ENCODE measurements at places on chromosomes 6 and 20.
A peak's percentile ranks its signal among the peaks of the same experiment; 100 is the strongest.

- DNase-seq = no peak
These were observed 207.3 kb downstream of the OTOR start for GRCh38 chr20:16955462-16955861.

DNA sequence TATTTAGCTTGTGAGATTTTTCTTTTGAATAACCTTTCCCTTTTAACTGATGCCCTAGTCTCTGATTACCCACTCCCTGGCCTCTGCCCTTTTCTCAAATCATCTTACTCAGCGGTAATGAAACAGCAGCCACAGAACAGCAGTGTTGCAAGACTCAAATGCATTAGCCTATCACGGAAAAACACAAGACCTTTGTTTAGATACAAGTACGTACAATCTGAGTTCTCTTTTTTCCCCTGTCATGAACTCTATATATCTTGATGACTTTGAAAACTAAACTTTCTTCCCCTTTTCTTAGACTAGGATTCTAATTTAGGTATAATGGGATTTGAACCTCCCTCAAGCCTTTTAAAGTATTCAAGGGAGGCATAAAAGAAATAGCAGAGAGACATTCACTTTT, 1034.9 kb downstream of the EYS start:
- DNase-seq = no peak

DNA sequence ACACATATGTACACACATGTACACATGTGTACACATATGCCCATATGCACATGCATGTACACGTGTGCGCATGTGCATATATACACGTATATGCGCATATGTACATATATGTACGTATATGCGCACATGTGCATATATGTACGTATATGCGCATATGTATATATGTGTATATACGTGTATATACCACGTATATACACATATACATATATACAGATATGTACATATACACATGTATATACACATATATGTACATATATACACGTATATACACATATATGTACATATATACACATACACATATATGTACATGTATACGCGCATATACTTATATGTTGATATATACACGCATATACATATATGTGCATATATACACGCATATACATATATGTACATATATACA, 8.9 kb upstream of the SNAP91 start:
- DNase-seq = no peak

DNA sequence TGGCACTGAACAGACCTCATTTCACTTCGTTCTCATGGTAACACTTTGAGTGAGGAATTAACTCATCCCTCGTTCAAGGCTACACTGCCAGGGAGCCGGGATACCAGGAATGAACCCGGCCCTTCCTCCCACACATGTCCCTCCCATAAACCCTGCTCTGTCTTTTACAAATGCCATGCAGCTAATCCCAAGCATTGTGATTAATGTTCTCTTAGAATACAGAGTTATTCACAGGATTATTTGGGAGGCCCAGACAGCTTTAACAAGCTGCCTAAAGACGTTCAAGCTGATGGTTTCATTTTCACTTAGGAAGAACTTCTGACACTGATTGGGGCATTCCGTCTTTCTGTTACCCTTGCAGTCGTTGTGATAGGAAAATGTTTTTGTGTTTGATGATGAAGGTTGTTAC, 42.5 kb upstream of the CD83 start:
- peak; percentile 8 for DNase-seq

DNA sequence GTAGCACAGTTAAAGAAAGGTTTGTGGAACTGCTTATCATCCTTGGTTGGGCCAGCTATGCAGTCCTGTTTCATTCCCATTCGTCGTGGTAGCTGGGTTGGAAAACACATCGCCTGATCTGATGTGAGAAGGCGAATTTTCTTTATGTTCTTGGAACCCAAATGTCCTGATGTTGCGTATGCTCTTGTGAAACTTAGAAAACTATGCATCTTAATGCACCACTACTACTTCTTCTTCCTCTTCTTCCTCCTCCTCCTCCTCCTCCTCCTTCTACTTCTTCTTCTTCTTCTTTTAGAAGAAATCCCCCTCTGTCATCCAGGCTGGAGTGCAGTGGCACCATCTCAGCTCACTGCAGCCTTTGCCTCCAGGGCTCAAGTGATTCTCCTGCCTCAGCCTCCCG, 381.6 kb downstream of the UTRN start:
- DNase-seq = no peak

- no peak for DNase-seq
These were observed 3.1 kb downstream of the MAP1LC3A start for GRCh38 chr20:34561661-34562060.

GRCh38 chr6:150119173-150119572, 23.7 kb upstream of the PPP1R14C start:
- no peak for DNase-seq

DNA sequence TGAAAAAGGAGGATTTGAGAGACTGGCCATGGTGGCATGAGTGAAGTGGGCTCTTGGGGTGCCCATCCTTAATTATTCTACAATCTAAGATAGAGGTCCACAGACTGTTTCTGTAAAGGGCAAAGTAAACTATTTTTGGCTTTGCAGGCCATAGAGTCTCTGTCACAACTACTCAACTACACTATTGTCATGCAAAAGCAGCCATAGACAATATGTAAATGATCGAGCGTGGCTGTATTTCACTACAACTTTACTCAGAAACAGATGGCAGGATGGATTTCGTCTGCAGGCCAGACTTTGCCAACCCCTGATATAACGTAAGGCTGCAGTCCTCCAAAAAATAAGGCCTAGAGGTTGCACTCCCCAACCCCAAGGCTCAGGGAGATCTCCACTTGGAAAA, 58.2 kb upstream of the NAA20 start:
- DNase-seq = no peak

DNA sequence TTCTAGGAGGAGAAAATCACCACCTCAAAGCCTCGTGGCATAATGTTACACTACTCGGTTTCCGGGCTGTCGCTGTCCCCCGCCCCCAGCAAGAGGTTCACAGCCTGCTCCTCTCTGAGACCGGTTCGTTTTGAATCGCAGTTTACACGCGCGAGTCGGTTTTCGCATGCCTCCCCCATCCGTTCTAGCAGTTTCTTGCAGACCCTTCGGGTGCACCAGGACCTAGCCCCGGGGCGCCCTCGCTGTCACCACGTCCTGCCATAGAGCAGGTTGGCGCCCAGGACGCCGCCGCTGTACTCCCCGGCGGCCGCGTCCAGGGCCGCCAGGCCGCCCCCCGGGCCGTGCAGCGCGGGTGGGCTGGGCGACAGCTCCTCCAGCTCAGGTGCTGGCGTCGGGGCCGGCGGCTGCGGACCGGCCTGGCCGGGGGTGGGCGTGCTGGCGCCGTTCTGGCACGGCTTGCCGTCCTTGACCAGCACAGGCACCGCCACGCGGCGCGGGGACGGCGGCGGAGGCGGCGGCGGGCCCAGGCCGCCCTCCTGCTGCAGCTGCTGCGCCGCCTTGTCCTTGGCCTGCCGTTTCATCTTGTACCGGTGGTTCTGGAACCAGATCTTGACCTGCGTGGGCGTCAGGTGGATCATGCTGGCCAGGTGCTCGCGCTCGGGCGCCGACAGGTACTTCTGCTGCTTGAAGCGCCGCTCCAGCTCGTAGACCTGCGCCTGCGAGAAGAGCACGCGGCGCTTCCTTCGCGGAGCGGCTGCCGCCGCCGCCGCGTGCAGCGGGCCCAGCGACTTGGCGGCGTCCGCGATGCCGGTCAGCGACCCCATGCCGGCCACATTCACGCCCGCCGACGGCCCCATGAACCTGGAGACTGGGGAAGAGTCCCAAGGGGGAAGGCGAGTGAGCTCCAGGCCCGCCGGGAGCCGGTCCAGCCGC, 1.4 kb downstream of the NKX2-4 start:
- DNase-seq = no peak

GRCh38 chr6:114108119-114109002, 137.4 kb upstream of the HDAC2 start:
- no peak for DNase-seq

- DNase-seq = no peak
These were observed 44.9 kb downstream of the MYT1 start for GRCh38 chr20:64209148-64209547.

DNA sequence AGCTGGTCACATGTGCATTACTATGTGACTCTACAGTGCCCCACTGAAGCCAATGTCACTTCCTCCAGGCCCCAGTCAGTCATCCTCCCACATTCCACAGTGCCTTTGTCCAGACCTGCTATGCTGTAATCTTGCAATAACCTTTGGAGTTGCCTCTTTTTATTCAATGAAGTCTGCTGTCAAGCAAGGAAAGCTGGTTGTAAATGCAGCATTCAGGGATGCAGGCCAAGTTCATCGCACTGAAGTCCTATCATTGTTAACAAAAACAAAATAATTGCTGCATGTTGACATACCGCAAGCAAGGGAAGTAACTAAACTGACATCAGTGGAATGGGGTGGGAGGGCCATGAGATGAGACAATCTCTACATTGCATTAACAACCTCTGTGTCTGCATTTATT, 131.2 kb upstream of the CDYL start:
- no peak for DNase-seq

- DNase-seq = no peak
These were observed 155.0 kb upstream of the CITED2 start for GRCh38 chr6:139529420-139529819.

GRCh38 chr20:12925863-12926793, 82.6 kb upstream of the SPTLC3 start:
- DNase-seq = no peak

DNA sequence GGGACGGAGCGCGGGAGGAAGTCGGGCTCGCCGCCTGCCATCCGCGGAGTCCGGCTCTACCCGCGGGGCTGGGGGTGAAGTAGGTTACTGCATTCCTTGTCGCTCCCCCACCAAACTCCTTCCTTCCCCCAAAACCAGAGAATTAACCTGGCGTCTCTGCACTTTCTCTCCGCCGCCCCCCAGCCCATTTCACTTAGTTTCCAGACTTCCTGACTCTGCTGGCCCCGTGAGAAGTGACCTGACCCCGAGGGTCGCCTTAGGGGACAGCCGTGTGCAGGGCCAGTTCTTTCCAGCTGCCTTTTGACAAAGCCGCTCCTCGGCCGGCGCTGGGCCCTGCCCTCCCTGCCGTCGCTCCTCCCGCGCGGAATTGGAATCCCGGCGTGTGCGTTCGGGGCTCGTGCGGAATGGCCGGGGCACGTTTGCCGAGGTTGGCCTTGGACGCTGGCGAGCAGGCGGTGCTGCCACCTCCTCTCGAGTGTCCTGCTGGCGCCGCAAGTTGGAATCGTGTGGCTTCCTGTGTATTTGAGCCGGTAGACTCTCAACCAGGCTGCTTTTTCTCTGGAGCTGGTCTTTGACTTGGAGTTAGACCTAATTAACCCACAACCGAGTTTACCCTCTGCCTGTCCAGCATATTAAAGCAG, 650 bp downstream of the DCBLD1 start:
- peak; percentile 18 for DNase-seq

DNA sequence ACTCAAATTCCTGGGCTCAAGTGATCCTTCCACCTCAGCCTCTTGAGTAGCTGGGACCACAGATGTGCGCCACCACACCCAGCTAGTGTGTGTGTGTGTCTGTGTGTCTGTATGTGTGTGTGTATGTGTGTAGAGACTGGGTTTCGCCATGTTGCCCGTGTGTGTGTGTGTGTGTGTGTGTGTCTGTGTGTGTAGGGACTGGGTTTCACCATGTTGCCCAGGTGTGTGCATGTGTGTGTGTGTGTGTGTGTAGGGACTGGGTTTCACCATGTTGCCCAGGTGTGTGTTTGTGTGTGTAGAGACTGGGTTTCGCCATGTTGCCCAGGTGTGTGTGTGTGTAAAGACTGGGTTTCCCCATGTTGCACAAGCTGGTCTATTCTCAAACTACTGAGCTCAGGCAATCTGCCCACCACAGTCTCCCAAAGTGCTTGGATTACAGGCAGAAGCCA, 28.3 kb downstream of the CDK5RAP1 start:
- DNase-seq = no peak

All from NCI-H446 (cell line).